M059J (cell line): ENCODE measurements at places on chromosomes 11 and 22.

DNA sequence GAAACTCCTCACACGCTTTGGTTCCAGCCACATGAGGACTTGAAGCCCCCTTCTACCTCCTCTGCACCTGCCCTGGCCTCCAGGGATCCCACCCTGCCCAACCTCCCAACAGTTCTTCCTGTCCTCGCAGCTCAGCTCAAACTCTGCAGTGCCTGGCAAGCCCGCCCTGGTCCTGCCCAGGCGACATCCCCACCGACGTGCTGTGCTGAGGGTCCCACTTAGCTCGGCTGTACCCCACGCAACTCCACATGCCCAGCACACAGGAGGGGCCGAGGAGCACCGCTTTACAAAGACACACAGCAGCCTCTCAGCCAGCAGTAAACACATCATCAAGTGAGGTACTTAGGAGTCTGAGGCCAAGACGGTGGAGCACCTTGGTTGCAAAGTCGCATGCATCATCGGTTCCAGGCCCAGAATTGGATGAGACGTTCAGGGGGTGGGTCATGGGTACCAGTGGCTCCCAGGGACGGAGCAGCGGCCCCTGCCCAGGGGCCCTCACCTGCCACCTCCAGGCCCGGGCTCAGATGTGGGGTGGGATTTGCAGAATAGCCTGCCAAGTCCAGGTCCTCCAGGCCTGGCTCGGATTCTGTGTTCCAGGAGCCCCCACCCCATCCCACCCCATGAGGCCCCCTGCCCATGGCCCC lies 72.6 kb downstream of the CELSR1 start:
- DNase-seq: no peak

GRCh38 chr11:114815176-114815575 lies 136.8 kb downstream of the NXPE2 start:
- no peak for DNase-seq

DNA sequence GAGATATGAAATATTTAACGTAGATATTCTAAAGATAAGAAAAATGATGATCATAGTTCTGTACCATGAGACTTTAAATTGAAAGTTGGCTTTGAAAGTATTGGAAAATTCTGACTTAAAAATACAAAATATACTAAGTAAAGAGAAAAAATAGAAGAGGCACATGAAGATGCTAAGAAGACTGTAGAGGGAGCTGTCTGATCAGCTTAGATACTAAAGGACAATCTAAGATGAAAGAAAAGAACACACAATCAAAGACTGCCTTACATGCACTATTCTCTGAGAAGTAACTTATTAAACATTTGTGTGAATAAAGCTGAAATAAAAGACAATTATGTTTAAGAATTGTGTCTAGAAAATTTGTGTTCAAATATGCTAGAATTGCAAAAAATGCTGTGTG lies 55.1 kb downstream of the RBMXL2 start:
- DNase-seq: peak; percentile 32

- DNase-seq: no peak
Measured at GRCh38 chr11:87639753-87640364, 535.4 kb downstream of the RAB38 start.

- DNase-seq: peak; percentile 19
Measured at GRCh38 chr22:26502688-26503561, 9.3 kb downstream of the TFIP11 start.

- DNase-seq: peak; percentile 81
Measured at GRCh38 chr11:128156486-128156885, 430.9 kb downstream of the ETS1 start.

DNA sequence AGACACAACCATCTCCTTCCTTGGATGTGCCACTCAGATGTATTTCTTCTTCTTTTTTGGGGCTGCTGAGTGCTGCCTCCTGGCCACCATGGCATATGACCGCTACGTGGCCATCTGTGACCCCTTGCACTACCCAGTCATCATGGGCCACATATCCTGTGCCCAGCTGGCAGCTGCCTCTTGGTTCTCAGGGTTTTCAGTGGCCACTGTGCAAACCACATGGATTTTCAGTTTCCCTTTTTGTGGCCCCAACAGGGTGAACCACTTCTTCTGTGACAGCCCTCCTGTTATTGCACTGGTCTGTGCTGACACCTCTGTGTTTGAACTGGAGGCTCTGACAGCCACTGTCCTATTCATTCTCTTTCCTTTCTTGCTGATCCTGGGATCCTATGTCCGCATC lies 489 bp downstream of the OR10A4 start:
- DNase-seq: no peak

GRCh38 chr11:57432149-57432561 lies 5.2 kb upstream of the SLC43A3 start:
- DNase-seq: no peak

- no peak for DNase-seq
Measured at GRCh38 chr11:58592760-58593472, 14.1 kb downstream of the ZFP91 start.

GRCh38 chr22:39169797-39170466 lies 17.5 kb upstream of the CBX7 start:
- DNase-seq: no peak

DNA sequence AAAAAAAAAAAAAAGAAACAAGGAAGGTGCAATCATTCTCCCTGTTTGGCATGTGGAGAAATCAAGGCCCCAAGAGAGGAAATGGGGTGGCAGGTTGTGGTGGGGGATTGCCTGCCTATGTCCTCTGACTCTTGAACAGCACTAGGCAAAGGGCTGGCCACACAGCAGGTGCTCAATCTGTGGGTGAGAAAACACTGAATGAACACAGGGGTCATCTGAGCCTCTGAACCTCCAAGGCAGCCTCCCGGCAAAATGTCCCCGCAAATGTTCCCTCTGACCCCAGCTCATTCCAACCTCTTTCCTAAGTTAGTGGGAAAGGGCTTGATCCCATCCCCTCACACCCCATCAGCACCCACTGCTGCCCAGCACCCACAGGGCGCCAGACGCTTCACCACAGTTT lies 4.6 kb downstream of the PLA2G6 start:
- no peak for DNase-seq

DNA sequence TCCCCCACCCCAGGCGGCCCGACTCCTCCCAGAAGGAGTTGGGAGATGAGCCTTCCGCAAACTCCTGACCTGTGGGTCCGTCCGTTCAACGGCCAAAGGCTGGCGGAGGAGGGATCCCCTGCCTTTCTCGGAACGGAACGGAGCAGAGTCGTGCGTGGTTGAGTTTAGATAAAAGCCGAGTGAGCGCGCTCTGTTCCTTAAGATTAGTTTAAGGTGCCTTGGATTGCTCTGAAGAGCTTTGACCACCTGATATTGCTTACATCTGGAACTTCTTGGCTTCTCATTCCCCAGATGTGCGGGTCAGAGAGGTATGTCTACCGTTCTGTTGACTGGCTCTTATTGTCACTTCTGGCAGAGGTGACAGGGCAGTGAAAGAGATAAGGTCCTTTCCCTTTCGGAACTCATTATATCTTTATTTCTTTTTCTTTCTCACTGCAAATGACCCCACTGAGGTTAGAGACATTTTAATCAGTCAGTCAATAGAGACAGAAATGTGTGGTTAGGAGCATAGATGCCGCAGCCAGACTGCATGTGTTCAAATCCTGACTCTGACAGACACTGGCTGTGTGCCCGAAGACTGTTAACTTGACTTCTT lies at the start of gene TRIM6:
Gene TRIM6, plus strand, starts transcription at position 31 of the 595 bp plus-strand sequence. Its CDS starts 261 bp downstream, at position 292.
- peak; percentile 81 for DNase-seq

DNA sequence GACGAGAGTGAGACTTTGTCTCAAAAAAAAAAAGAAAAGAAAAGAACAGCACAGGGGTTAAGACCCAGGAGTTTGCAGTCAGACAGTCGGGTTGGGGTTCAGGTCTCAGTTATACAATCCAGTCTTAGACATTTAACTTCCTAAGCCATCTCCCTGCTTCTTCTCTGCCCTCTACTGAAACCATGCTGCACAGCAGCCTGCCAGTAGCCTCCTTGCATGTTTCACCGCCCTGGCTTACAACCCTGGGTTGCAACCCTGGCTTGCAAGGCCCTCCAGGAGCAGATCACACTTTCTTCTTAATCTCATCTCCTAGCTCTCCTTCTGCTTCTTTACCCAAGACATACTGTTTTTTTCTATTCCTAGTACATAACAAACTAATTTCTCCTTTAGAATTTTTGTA lies 5.9 kb upstream of the B3GAT3 start:
- no peak for DNase-seq

DNA sequence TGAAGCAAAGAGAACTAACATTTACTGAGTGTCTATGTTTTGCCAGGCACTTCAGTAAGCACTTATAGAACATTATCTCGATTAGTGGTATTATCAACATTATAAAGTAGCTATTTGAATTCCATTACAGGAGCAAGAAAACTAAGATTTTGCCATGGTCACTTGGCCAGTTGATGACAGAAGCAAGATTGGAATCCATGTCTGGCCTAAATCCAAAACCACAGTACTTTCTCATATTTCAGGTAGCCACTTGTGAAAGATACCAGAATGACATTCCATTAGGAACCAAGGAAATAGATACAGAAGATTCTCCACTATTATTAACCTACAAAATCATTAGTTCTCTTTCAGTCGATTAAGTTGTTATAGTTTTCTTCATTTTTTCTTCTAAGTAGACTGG lies 691.0 kb upstream of the API5 start:
- peak; percentile 19 for DNase-seq

DNA sequence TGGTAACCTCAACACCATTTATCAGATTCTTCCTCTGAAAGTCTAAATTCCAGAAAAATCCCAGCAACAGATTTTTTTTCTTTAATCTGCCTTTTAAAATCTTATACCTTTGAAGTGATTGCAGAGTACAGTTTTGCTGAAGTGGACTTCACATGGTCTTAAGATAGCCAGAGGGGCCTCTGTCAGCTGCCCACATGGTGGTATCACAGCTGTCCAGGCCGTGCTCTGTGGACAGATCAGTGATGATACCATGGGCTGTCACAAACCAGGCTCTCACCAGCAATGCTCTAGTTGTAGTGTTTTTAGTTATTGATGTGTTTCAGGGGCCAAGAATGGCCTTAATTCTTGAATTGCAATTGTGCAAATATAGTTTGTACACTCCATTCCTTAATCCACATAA lies 44.0 kb downstream of the PARVA start:
- no peak for DNase-seq

DNA sequence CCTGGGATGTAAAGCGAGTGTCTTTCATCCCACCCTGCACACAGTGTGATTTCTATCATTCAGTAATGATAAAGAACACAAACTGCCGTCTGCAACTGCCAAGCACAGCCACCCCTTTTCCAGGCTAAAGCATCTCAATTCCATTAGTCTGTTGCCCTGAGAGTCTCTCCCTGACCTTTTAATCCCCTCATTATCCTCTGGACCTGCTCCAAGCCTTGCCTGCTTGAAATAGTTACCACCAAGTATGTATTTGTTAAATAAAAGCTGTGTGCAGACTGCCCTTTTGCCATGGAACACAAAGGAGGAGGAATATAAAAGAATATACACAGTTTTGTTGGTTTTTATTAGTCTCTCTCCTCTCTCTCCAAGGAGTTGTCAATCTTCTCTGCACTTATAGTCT lies 13.0 kb downstream of the GRAP2 start:
- no peak for DNase-seq
